ENCODE measurements at places on chromosomes 12 and 14. TPM values are rescaled to one million over a fixed set of nuclear protein-coding genes. Genes with fewer than 3 reads are reported as not detected.

The TCL1B gene
- total RNA-seq: not detected

The RPL36AL gene
- 225 TPM for total RNA-seq

The SLC5A8 gene
- total RNA-seq: not detected

DNA sequence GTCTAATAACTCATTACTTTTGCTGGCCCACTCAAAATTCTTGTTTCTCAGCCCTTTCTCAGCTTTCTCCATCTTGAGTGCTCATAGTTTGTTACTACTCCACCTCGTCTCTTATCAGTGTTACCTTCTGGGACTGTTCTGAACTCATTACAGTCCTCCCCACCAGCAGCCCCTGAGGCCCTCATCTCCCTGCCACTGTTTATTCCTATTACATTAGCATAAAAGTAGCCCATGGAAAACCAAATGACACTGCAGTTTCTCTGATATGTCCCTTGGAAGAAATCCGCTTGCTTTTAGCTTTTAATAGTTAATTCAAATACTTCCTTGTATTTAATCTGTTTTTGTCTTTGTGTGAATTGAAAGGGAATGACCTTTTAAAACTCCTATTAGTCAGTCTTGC, 7.6 kb downstream of the AKAP6 start:
- DNase-seq: no peak

DNA sequence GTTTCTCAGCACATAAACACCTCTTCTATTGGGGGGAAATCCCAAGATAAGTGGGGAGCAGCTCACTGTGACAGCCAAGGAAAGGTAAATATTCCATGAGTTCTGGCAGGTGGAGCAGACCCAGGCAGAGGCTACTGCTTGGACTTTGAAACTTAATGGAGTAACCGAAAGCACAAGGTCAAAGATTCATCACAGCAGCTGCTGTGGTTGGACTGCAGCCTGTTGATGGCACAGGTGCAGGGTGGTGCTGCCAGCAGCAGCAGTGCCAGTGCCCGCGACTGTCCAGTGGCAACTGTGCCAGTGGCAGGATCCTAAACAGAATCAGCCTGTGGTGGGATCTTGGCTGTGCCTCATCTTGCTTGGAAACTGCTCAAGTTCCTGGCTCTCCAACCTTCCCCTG, 81.4 kb upstream of the ARID2 start:
- DNase-seq: no peak

DNA sequence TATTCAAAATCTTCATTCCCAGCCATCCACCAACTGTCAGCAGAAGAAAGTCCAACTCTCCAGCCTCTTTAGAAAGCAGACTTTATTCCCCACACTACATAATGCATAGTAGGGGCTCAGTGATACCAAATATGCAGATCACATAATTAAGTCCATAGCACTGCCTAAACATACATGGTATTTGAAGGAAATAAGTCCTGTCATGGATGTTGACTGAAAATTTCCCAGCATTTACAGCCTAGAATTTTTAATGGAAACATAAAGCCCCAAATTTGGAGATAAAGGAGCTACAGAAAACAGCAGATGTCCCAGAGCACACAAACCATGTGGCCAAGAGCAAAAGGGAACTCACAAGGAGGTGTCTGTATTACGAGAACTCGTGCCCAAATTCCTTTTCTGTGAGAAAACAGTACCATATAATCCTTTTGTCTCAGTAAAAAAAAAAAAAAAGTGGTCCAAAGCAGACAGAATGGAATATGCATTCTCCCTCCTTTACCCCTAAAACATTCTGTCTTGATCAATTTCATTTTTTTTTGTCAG, 920.5 kb downstream of the NRXN3 start:
- DNase-seq: no peak

GRCh38 chr12:129848876-129849275, 54.9 kb downstream of the TMEM132D start:
- no peak for DNase-seq

- no peak for DNase-seq
Measured at GRCh38 chr12:49843411-49843810, 505 bp upstream of the BCDIN3D start.

DNA sequence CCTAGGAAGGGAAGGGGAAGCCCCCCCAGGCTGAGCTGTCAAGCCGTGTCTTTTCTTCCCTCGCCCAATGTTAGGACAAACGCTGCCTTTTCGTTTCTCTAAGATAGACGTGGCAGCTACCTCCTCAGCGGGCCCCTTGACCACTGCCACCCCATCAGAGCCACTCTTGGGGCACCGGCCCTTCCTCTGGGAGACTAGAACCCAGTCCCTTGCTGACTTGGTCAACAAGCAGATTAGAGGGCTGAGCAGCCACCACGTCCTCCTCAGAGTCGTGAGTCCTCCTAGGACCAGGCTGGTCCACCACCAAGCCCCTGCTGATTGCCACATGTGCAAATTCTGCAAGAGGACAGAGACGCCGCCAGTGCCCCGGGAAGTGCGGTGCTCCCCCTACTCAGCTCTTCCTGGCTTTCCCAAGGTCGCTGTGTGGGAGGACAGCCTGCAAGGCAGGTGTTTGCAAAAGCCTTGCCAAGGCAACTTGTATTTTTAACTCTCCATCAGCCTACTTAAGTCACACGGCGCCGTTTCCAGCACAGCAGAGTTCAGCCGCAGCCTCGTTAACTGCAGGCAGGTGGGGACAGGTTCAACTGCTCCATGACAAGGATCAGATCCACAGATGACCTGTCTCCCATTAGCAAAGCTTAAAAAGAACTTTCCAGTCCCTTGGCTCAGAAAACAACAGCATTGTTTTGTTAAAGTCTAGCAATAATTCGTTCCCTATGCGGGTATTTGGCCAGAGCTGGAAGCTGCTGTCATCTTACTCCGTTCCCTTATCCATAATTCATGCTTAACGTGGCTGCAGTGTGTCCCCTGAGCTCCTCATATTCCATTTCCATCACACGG, 65.6 kb downstream of the TESC start:
- DNase-seq: no peak

Measured in activated T-cell treated with anti-CD3 and anti-CD28 coated beads, Interleukin-2, amount 50 U/mL, for 72 hours (primary cell).